ENCODE measurements at places on chromosomes 7 and 10.

- no peak for DNase-seq
Observed at GRCh38 chr7:1839701-1840100, 169.6 kb downstream of the ELFN1 start.

DNA sequence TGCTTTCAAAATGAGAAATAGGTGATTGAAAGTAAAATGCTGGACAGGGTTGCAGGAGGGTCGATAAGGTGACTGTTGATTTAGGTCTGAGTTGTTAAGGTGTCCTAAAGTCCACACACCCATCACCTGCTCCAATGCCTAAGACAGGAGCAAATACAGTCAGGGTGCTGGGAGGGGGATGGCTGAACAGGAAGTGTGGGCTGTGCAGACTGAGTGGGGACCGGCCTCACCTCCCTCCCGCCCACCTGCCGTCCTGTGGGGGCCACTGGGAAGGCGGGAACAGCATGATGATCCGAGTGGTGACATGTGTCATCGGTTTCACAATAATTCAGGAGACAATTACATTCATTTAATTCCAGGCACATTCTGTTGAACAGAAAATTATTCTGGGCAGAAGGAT is 260.8 kb downstream of the DNAJB6 start:
- DNase-seq = no peak

GRCh38 chr7:129771928-129772479 is 160.5 kb downstream of the NRF1 start:
- no peak for DNase-seq

GRCh38 chr7:129517931-129518330 is 15.6 kb downstream of the SMKR1 start:
- no peak for DNase-seq

DNA sequence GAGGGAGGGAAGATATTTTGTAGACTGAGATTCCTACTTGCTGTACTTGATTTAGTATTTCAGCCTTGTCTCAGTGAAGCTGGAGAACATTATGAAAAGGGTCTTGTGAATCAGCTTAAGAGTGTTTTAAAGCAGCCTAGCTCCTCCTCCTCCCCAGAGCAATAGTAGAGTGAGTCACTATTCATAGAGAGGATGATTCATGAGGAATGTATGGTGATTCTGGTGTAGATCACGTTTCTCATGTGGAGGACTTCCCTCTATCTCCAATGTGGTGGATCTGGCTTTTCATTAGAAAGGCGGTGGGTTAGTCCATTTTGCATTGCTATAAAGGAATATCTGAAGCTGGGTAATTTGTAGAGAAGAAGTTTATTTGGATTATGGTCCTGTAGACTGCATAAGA is 340.1 kb upstream of the CHRM2 start:
- DNase-seq = no peak

- DNase-seq = no peak
Observed at GRCh38 chr10:114363745-114364454, 40.4 kb downstream of the AFAP1L2 start.

GRCh38 chr7:99030951-99031350 is 113.0 kb downstream of the SMURF1 start:
- DNase-seq = no peak

DNA sequence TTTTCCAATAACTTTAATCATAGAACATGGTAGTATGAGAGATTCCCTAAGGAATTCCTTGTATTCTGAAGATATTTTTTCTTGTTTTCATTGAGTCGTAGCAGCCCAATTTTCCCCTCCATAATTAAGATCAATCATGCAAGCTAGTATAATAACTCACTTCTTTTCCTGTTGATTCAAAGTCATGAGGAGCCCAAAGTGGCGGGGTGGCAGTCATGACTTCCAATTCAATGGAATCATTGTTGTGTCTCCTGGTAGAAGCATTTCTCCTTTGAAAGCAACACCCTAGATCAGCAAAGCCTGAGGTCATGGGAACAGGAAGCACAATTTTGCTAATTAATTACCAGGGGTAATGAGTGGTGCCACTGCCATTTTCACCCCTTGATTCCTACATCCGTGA is 77.6 kb upstream of the MAGI2 start:
- DNase-seq = no peak

- no peak for DNase-seq
Observed at GRCh38 chr10:29412485-29412884, 123.6 kb downstream of the LYZL1 start.

GRCh38 chr7:274266-274665 is 15.7 kb upstream of the FOXL3 start:
- DNase-seq = no peak

GRCh38 chr10:29304264-29304994 is 15.6 kb downstream of the LYZL1 start:
- no peak for DNase-seq

- DNase-seq = no peak
Observed at GRCh38 chr10:43817368-43817767, 168.7 kb upstream of the ZNF32 start.

GRCh38 chr7:14988941-14989340 is 86.4 kb upstream of the DGKB start:
- DNase-seq = no peak

DNA sequence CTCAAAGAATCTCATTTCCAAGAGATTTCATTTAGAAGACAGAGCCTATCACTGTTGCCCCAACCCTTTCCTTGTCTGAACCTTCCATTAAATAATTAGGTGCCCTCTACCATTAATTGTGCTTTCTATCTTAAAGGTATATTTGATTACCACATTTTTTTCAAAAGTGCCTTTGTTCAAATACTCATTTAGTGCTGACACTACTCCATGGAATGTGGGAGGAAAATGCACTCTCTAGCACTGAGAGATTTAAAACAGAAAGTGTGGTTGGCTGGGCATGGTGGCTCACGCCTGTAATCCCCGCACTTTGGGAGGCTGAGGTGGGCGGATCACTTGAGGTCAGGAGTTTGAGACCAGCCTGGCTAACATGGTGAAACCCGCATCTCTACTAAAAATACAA is 119.8 kb downstream of the CACNA2D1 start:
- no peak for DNase-seq

- DNase-seq = no peak
Observed at GRCh38 chr7:154620141-154620755, 382.7 kb downstream of the PAXIP1 start.

GRCh38 chr10:106900016-106900652 is 264.4 kb downstream of the SORCS1 start:
- no peak for DNase-seq

GRCh38 chr7:22611758-22612079 is 111.7 kb upstream of the STEAP1B start:
- DNase-seq = no peak

DNA sequence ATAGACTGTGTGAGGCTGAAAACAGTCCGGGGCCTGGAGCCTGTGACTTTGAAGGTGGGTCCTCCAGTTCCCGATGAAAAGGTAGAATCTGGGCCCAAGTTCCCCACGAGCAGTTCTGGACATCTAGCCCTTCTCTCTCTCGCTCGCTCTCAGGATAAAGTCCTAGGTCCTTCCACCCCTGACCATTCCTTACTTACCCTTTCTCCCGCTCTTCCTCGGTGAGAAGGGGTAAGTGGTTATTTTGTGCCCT is 713 bp downstream of the IMMP2L start:
- DNase-seq = no peak

DNA sequence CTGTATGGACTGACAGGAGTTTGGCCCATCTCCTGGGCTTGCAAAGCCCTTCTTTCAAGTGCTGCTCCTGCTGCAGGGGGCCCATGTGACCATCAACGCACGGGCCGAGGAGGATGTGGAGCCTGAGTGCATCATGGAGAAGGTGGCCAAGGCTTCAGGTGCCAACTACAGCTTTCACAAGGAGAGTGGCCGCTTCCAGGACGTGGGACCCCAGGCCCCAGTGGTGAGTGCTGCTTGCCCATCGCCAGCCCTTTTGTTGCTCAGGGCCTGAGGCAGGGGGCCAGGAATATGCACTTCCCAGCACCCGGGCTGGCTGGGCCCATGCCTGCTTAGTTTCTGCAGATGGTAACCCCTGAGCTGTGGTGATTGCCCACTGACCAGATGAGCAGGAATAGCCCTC is 8.7 kb downstream of the PGAM2 start:
- DNase-seq = no peak

- DNase-seq = no peak
Observed at GRCh38 chr10:13823096-13823708, 236.4 kb downstream of the PRPF18 start.

Measured in nucleus accumbens (tissue), 56 donors.